ENCODE measurements at places on chromosomes 7 and 10.
A peak's percentile ranks its signal among the peaks of the same experiment; 100 is the strongest.

DNA sequence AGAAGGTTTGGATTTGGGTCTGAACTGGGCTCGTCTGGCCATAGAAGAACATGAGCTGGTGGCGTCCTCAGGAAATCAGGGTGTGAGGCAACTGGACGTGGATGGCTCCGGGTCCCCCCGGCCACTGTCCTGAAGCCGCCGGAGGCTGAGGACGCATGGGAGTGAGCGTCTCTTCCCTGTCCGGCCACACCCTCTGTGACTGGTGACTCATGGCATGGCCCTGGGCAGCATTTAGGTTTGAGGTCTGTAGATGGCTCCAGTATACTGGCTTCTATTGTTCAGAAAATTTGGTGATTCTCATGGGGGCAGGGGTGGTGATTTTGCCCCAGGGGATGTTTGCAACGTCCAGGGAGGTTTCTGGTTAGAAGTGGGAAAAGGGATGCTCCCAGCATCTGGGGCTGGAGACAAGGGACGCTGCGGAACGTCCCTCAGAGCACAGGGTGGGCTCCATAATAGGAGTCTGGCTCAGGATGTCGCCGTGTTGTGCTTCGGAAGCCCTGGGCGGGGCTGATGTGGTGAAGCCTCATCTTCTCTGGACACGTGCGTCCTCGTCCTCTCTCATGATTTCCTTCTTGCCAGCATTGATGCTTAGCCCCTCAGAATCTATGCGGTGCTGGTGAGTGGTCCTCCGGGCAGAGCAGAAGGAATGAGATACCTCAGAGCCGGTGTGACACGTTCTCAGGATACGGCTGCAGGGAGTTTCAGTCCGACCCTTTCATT, 49.9 kb downstream of the PITRM1 start:
- H3K27me3 ChIP-seq = no peaks in the 10 kb centered on the region
- H3K4me1 ChIP-seq = no peaks in the 10 kb centered on the region

- H3K27ac ChIP-seq = no peak overlapping the region
- no peak for DNase-seq
- H3K4me1 ChIP-seq = peaks cover 34% of the 10 kb centered on the region
- peaks cover 10% of the 10 kb centered on the region for H3K27me3 ChIP-seq
Measured at GRCh38 chr7:49771427-49772176, 1.8 kb upstream of the VWC2 start.

GRCh38 chr10:69317175-69317604, 38.9 kb downstream of the HK1 start:
- peak overlapping the region; percentile 93 for H3K4me3 ChIP-seq
- peak overlapping the region; percentile 85 for H3K27ac ChIP-seq
- no peaks in the 10 kb centered on the region for H3K27me3 ChIP-seq
- peaks cover 18% of the 10 kb centered on the region for H3K4me1 ChIP-seq
- H3K36me3 ChIP-seq = no peaks in the 10 kb centered on the region

- H3K4me1 ChIP-seq = peaks cover 6% of the 10 kb centered on the region
- H3K4me3 ChIP-seq = no peak overlapping the region
- H3K27me3 ChIP-seq = no peaks in the 10 kb centered on the region
- H3K36me3 ChIP-seq = no peaks in the 10 kb centered on the region
- no peak for DNase-seq
- H3K27ac ChIP-seq = no peak overlapping the region
Measured at GRCh38 chr7:36748017-36748487, 23.8 kb upstream of the AOAH start.

- peak overlapping the region; percentile 75 for H3K27ac ChIP-seq
- H3K36me3 ChIP-seq = no peaks in the 10 kb centered on the region
- no peaks in the 10 kb centered on the region for H3K27me3 ChIP-seq
- H3K4me1 ChIP-seq = peaks cover 21% of the 10 kb centered on the region
Measured at GRCh38 chr7:135980665-135981180, 3.6 kb upstream of the MTPN start.

DNA sequence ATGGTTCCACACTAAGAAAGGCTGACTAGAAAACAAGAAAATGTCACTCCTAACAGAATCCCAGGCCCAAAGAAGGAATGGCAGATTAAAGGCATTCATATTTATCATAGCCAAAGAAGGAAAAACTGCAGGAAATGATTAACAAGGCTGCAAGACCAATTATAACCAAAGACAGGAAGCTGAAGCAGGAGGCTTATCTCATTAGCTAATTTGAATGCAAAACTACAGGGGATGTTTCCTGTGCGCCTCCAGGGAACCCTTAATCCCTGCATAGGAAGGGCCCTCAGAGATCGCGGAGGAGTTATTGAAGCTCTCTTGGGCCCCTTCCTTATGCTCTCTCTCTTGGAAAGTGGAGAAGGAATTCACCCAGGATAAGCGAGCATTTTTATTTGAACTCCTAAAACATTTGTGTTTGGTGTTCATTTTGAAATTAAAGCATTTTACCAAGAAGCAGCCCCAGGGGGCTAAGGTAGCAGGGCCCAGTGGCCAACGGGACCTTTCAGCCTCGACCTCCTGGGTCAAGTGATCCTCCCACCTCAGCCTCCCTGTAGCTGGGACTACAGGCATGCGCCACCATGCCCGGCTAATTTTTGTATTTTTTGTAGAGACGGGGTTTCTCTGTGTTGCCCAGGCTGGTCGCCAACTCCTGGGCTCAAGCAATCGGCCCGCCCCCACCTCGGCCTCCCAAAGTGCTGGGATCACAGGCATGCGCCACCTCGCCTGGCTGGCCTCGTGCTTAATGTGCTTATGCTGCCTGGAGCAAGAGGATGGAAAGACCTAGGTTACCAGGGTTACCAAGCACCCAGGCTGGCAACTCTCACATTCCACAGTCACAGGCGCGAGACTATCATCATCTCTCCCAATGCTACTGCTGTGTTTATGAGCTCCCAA, 24.1 kb upstream of the PROSER2 start:
- H3K4me1 ChIP-seq = no peaks in the 10 kb centered on the region
- H3K36me3 ChIP-seq = no peaks in the 10 kb centered on the region
- no peaks in the 10 kb centered on the region for H3K27me3 ChIP-seq

DNA sequence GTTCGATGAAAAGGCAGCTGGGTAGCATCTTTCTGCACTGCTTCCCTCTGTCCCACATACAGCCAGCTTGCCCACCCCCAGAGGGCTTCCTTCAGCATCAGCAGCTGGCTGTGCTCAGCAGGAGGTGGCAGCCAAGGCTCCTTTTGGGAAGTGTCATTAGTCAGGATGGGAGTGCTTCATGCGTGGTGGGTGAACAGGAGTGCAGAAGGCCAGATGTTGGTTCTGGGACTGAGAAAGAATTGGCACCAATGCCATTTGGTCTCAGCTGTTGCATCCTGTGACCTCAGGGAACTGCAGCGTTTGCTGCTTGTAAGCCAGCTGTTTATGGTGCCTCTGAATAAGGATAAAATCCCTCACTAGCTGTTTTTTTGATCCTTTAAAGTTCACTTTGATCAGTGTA, 131.1 kb upstream of the SORCS3 start:
- no peaks in the 10 kb centered on the region for H3K27me3 ChIP-seq
- H3K36me3 ChIP-seq = no peaks in the 10 kb centered on the region
- H3K27ac ChIP-seq = no peak overlapping the region
- H3K4me3 ChIP-seq = no peak overlapping the region

- H3K27ac ChIP-seq = no peak overlapping the region
- no peaks in the 10 kb centered on the region for H3K4me1 ChIP-seq
- DNase-seq = no peak
- H3K27me3 ChIP-seq = no peaks in the 10 kb centered on the region
- H3K36me3 ChIP-seq = no peaks in the 10 kb centered on the region
Measured at GRCh38 chr7:83824214-83824613, 175.3 kb upstream of the SEMA3E start.

- peak overlapping the region; percentile 6 for H3K27ac ChIP-seq
- H3K27me3 ChIP-seq = no peaks in the 10 kb centered on the region
- no peak for DNase-seq
- no peak overlapping the region for H3K4me3 ChIP-seq
Measured at GRCh38 chr10:123501148-123501547, 165.0 kb upstream of the GPR26 start.

GRCh38 chr10:122505885-122506645, 44.7 kb downstream of the HTRA1 start:
- no peaks in the 10 kb centered on the region for H3K36me3 ChIP-seq
- DNase-seq = no peak
- no peaks in the 10 kb centered on the region for H3K27me3 ChIP-seq
- no peaks in the 10 kb centered on the region for H3K4me1 ChIP-seq
- H3K27ac ChIP-seq = no peak overlapping the region
- no peak overlapping the region for H3K4me3 ChIP-seq

- no peak overlapping the region for H3K27ac ChIP-seq
- no peak overlapping the region for H3K4me3 ChIP-seq
- H3K27me3 ChIP-seq = no peaks in the 10 kb centered on the region
Measured at GRCh38 chr7:55344840-55345239, 20.3 kb upstream of the LANCL2 start.

GRCh38 chr7:2928613-2929311, 84.7 kb upstream of the GNA12 start:
- no peaks in the 10 kb centered on the region for H3K4me1 ChIP-seq
- DNase-seq = no peak
- no peaks in the 10 kb centered on the region for H3K36me3 ChIP-seq

DNA sequence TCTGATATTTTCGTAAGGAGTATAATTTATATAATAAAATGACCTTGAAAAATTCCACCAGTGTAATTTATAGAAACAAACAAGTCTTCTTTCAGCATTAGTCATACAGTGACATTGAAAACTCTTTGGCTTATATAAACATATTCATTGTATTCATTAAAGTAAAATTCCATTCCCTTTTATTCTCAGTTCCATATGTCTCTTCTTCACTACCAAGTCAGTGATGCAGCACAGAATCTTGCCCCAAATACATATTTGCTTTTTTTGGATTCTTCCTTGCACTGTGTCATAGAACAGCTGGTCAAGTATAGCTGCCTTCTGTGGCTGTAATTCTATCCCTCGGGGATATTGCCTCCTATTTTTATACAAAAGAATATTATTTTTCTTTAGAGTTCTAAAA, 884.5 kb upstream of the POT1 start:
- no peaks in the 10 kb centered on the region for H3K27me3 ChIP-seq
- no peak overlapping the region for H3K27ac ChIP-seq
- no peak for DNase-seq
- H3K4me1 ChIP-seq = no peaks in the 10 kb centered on the region

- no peak for DNase-seq
- no peak overlapping the region for H3K4me3 ChIP-seq
Measured at GRCh38 chr7:19284596-19285300, 139.5 kb upstream of the FERD3L start.

DNA sequence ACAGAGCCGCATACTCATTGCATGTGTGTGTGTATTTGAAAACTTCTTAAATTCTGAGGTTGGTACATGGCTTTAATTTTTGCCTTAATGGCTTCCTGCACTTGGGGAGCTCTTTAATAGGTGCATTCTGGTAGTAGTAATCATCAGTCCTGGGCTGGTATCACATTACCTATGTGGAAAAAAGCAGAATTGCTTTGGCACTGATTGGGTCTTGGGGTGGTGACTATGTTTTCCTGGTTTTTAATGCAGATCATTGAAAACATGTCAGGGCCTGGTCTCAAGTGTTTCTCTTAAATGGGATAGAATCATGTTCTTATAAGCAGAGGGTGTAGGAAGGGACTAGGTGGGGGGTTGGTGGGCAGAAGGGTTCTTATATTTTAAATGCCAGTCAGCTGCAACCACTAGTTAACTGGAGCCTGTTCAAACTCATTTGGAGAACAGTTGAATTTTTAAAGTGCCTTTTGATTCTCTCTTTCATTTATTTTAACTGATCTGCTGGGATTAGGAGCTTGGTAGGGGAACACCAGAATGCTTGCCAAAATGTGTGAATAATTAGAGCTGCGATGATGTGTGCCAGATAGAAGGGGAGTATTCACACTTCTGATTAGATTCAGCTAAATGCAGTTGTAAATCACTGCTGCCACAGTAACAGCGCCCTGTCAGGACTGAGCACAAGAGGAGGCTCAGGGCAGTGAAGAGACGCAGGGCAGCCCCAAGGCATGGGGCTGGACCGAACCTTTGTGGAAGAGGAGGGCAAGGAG, 633.5 kb upstream of the GALNT17 start:
- H3K27ac ChIP-seq = no peak overlapping the region
- no peak overlapping the region for H3K4me3 ChIP-seq
- no peak for DNase-seq
- peaks cover 4% of the 10 kb centered on the region for H3K36me3 ChIP-seq
- H3K27me3 ChIP-seq = no peaks in the 10 kb centered on the region

DNA sequence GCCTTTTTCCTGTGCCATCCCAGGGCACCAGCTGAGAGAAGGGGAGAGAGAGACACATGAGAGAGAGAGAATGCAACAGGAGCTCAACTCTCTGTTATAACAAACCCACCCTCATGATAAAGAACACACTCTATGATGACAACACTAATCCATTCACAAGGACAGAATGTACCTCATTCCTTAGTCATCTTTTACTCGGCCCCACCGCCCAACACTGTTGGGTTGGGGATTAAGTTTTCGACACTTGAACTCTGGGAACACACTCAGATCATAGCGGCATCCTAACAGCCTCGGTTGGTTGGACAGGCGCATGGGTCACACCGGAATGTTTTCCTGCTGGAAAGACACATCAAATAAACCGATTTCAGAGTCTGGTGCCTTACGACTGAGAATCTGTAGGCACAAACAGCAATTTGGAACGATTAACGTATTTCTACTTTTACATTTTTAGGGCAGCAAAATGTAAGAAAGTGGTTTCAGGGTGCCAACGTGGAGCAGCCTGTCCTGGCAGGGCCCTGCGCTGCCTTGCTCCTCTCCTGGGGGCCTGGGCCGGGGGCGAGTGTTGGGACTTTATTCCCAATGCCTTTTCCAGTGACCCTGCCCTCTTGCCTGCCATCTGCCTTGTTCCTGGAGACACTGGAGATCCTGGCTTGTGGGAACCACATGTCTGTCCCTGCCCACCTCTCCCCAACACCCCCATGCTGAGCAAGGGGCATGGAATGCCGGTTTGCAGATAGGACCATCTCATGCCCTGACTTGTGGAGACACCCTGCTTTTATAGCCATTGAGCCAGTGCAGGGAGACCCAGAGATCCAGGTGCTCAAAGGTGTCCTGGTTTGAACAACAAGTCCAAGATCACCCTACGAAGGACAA, 287.0 kb downstream of the TCERG1L start:
- no peak for DNase-seq
- H3K4me3 ChIP-seq = no peak overlapping the region
- no peaks in the 10 kb centered on the region for H3K4me1 ChIP-seq
- H3K36me3 ChIP-seq = no peaks in the 10 kb centered on the region

- no peaks in the 10 kb centered on the region for H3K27me3 ChIP-seq
- H3K27ac ChIP-seq = no peak overlapping the region
- DNase-seq = no peak
- no peaks in the 10 kb centered on the region for H3K36me3 ChIP-seq
- no peaks in the 10 kb centered on the region for H3K4me1 ChIP-seq
Measured at GRCh38 chr7:124662937-124663336, 102.7 kb downstream of the GPR37 start.

- H3K4me1 ChIP-seq = peaks cover 5% of the 10 kb centered on the region
- no peak for DNase-seq
- no peaks in the 10 kb centered on the region for H3K27me3 ChIP-seq
- H3K4me3 ChIP-seq = no peak overlapping the region
- no peak overlapping the region for H3K27ac ChIP-seq
Measured at GRCh38 chr7:36865019-36865418, 140.7 kb upstream of the AOAH start.
